ENCODE measurements at places on chromosomes 3 and 15.

DNA sequence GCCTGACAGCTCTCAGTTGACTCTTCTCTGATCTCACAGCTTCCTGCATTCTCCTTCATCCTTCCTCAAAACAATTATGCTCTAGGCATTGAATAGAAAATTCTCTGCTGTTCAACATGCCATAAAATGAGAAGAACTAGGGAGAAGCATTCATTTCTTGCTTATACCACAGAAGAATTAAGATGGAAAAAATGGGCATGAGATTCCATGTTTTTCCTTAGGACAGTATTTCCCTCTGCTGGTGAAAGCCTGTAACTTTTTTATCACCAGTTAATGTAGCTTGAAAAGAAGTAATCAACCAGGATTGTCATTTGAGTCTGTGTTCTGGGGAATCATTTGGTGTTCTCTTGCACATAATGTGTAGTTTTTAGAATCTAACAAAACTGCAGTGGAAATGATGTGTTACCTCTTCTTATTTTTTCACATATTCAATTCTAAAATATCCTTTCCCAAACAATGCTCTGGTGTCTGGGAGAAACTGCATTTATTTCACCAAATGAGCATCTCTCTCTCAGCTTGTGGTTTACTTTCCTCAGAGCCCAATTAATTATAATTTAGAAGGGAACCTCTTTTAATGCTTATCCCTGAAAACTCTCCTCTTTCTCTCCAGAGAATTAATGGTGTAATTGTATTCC lies 92.8 kb upstream of the DCBLD2 start:
- no peak for DNase-seq

DNA sequence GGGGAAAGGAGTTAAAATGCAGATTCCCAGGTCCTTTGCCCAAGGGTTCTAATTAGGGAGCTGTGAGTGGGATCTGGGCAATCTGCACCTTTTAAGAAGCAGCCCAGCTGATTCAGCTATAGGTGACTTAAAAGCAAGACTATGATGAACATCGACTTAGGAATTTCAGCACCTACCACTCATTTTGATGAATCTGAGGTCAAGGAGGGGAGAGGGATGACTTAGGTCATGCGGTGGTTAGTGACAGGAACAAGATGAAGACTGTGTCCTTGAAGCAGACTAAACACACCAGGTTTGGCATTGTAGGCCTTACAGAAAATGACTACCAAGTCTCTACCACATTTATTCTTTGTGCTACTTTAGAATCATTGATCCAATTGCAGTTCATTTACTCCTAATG lies 196.3 kb downstream of the DTWD1 start:
- DNase-seq: no peak

DNA sequence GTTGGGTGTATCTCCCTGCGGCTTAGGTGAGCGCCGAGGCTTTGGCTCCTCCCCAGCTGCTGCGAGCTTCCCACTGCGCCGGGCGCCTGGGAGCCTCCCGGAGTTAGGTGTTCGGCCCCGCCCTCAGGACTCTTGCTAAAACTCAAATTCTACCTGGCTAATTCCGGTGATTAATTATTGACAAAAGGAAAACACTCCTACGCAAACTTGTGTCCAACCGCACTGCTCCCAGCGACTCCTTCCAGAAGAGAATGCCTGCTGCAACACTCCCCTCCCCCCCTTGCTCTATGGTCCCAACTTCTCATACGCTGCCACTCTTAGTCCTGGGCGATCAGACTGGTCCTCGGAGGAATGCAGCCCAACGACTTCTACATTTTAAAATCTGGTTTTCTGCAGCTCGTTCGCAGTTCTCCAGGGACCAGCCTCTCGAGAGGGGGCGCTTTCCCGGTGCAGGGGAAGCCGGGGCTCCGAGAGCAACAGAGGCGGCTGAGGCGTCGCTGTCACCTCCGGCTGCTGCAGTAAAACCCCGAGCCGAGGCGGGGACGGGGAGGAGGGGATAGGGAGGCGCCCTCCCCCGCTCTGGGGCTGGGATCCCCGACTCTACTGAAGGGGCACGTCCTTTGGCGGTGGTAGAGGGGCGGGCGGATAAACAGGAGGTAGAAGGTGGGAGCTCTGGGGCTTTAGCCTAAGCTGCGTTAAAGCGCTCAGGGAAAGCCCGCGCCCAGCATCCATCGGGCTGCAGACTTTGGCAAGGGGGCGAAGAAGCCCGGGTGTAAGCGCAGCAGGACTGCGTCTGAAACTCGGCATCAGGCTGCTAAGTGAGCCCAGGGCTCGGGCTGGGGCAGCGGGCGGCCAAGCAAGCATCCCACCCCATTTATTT lies at the start of gene SPTSSB:
Gene SPTSSB, minus strand, starts transcription at position 77 of the 880 bp plus-strand sequence. CDS start 25,194 bp downstream, outside the sequence.
- DNase-seq: peak; percentile 51

- no peak for DNase-seq
Measured at GRCh38 chr3:196246612-196247308, 30.4 kb downstream of the SLC51A start.

DNA sequence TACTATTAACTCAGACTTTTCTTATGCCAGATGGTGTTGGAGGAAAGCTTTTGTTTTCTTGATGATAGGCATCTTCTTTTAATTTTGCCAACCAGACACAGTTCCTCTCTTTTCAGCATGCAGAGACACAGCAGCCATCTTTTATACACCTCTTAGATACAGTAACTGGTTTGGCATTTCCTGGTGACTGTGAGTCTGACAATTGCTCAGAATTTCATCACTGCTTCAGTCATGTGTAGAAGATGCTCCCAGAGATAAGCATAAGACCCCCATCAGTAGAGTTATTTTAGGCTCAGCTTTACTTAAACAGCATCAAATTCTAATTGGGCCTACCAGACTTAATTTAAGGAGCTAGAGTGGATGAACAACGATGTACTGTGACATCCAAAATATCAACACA lies 779.0 kb downstream of the SQOR start:
- DNase-seq: no peak

DNA sequence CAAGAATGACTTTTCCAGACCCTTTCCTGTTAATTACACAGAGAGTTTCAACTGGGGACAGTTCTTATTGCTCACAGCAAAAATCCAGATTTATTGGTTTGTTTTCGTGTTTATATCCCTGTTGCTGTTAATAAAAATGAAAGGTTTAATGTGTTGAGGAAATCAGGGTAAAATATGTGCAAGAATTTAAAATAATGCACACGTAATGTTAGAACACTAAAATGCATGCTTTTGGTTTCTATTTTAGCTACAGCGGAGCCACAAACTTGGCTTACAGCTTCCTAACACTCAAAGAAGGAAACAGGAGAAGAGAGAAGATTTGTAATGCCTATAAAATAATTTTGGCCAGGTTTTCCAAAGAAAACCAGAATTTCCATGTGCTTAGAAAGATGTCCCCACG lies 62.7 kb downstream of the CASR start:
- DNase-seq: no peak

GRCh38 chr3:196207159-196207832 lies 3.9 kb downstream of the ZDHHC19 start:
- peak; percentile 27 for DNase-seq

DNA sequence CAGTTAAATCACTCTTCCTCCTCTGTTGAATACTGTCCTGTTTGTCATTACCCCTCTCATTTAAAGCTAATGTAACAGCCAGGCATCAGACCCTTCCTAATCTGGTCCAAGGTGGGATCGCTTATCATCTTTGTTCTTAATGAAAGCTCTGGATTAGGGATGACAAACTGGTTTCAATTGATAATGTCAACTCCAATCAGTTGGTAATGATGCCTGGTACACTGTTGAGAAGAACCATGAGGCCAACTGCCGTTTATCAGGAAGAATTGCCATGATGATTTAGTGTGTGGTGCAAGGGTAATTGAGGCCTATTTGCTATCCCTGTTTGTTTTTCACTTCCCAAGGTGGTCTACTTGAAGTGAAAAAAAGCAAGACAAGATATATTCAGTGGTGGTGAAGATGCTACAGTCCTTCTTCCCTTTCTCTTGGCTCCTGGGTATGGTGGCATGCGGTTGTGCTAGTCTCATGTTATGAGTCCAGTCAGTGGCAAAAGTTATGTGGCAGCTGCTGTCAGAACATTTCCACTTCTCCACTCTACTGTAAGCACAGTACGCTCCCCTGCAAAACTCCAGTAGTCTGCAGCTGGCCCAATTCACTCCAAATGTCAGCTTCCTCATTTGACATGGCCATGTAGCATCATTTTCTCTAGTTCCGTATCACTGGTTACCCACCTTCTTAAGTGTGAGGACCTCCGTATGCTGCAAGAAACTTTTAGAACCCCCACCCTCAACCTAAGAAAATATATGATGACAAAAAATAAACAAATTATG lies 72.5 kb downstream of the MORC1 start:
- DNase-seq: no peak
